Endodermal cell (in vitro differentiated cells): ENCODE measurements at places on chromosomes 4 and X. TPM values are rescaled to one million over a fixed set of nuclear protein-coding genes. Genes with fewer than 3 reads are reported as not detected.

USO1 gene
- total RNA-seq: 75.1 to 81.4 TPM (median 78.5 TPM) in 3 replicates

IGSF1 gene
- total RNA-seq: 10.5 and 11.9 TPM in 2 replicates

SRPX gene
- total RNA-seq: 2.8 to 3.9 TPM (median 3.4 TPM) in 3 replicates

DDX53 gene
- not detected in 2 replicates for total RNA-seq

NLRP2B gene
- total RNA-seq: not detected in 3 replicates

MAGEC3 gene
- 0.58 to 0.97 TPM in 2 of 3 replicates, not detected in the other for total RNA-seq

IL2 gene
- not detected in 3 replicates for total RNA-seq

ARAP2 gene
- 3.4 to 5.5 TPM (median 5.4 TPM) in 3 replicates for total RNA-seq

SUPT20HL1 gene
- total RNA-seq: not detected in 3 replicates

GRCh38 chr4:185119927-185120630 is 23.0 kb upstream of the SLC25A4 start:
- no peak for DNase-seq
- no peak overlapping the region for H3K27ac ChIP-seq
- H3K4me3 ChIP-seq: no peak overlapping the region
- H3K27me3 ChIP-seq: no peaks in the 10 kb centered on the region
- H3K36me3 ChIP-seq: no peaks in the 10 kb centered on the region

DNA sequence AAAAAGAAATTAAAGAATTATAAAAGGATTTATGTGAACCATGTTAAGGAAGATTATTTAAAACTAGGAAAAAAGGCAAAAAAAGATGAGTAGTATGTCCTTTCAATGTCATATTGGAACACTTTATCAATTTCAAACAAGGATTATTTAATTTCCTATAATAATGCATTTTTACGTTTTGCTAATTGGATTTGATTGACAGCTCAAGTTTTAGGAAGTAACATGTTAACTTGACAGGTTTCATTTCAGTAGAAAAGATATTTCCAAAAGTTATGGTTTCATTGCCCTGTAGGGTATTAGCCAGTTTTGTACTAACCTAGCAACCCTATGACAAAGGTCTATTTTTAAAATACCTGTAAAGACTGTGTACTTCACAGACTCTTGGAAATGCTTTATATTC is 379.6 kb upstream of the ZFP42 start:
- no peak overlapping the region for H3K27ac ChIP-seq
- no peaks in the 10 kb centered on the region for H3K4me1 ChIP-seq
- H3K27me3 ChIP-seq: no peaks in the 10 kb centered on the region

DNA sequence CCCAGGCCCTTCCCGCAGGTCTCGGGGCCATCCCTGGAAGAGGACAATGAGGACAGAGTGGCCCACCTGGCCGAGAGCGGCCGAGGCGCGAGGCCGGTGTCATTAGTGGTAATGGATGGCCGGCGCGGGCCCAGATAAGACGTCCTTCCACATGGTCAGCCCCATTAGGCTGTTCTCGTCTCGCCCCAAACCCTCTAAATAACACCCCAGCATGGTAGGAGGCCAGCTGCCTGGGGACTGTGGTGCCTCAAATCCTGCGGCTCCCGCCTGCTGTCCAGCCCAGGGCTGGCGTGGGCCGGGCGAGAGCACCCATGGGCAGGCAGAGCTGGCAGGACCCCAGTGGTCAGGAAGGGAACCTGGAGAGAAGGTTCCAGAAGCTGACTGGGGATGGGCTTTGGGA is 121.7 kb downstream of the FAM53A start:
- no peaks in the 10 kb centered on the region for H3K4me1 ChIP-seq
- no peak for DNase-seq
- H3K4me3 ChIP-seq: no peak overlapping the region

DNA sequence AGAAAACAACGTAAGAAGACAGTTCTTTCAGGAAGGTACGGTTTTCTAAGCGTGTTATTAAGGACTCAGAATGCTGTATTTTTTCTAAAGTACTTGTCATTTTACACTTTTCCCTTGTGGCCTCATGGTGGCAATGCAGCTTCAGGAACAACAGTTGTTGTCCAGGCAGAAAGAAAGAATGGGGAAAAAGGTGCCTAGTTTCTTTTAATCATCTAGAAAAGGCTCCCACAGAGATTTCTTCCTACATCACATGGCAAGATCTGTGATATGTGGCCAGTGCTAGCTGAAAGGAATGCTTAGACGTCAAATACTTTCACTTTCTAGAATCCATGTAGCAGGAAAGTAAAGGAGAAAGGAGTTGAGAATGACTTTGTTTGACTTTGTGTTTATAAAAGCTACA is 49.0 kb upstream of the TRAM1L1 start:
- H3K4me3 ChIP-seq: no peak overlapping the region
- H3K27me3 ChIP-seq: no peaks in the 10 kb centered on the region
- no peak overlapping the region for H3K27ac ChIP-seq
- H3K36me3 ChIP-seq: no peaks in the 10 kb centered on the region

DNA sequence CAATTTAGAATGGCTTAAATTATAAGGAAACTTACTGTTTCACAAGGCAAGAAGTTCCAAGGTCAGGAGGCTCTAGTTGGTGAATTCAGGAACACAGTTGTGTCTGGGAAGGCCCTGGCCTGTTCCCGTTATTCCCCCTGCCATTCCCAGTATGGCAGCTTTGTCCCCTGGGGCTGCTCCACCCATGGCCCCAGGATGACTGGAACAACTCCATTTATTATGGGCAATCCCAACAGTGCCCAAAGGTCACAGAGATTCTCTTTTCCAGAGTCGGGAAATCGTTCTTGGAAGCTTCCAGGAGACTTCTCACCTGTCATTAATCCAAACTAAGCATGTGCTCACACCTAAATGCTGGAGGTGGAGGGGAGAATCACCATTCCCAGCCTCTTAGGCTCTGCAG is 2.8 kb upstream of the PRKG2 start:
- H3K27ac ChIP-seq: no peak overlapping the region
- H3K4me3 ChIP-seq: no peak overlapping the region
- H3K4me1 ChIP-seq: no peaks in the 10 kb centered on the region
- H3K27me3 ChIP-seq: peaks cover 57% of the 10 kb centered on the region
- DNase-seq: no peak

GRCh38 chr4:48025005-48025404 is 8.4 kb downstream of the NIPAL1 start:
- H3K27ac ChIP-seq: no peak overlapping the region
- no peaks in the 10 kb centered on the region for H3K27me3 ChIP-seq
- DNase-seq: no peak
- peaks cover 18% of the 10 kb centered on the region for H3K36me3 ChIP-seq

DNA sequence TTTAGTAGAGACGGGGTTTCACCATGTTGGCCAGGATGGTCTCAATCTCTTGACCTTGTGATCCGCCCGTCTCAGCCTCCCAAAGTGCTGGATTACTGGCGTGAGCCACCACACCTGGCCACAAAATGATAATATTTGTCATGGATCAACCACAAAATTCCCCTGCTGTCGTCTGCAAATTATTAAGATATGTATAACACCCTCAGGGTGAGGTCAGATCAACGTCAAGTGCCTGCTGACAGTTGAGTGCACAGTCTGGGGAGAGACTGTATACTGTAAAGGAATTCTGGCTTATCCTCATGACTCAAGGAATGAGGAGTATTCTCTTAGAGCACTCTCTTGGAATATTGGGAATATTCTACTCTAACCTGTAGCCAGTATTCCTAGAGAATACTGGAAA is 11.2 kb downstream of the EPGN start:
- H3K27ac ChIP-seq: no peak overlapping the region
- DNase-seq: no peak
- no peak overlapping the region for H3K4me3 ChIP-seq
- peaks cover 3% of the 10 kb centered on the region for H3K4me1 ChIP-seq
- peaks cover 9% of the 10 kb centered on the region for H3K27me3 ChIP-seq
- H3K36me3 ChIP-seq: no peaks in the 10 kb centered on the region

- no peak overlapping the region for H3K4me3 ChIP-seq
- no peaks in the 10 kb centered on the region for H3K4me1 ChIP-seq
- no peaks in the 10 kb centered on the region for H3K27me3 ChIP-seq
- H3K36me3 ChIP-seq: no peaks in the 10 kb centered on the region
- DNase-seq: no peak
These were observed 88.8 kb upstream of the GPC3 start for GRCh38 chrX:134074151-134074550.

DNA sequence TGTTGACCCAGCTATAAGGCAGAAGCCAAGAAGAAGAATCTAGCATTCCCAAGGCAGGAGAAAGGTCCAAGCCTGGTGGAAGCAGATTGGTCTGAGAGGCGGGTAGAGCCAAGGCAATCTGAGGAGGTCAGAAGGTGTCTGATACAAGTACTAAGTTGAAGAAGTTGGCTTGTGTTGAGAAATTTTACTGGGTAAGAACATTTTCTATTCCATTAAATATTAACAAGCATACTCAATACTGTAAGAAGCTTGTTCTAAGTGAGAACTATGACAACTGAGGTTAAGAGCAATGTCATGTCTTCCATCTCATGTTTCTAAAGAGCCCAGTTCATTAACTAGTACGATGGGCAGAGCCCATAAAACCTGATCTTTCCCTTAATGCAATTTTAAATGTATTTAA is 75.0 kb downstream of the FAM13A start:
- no peaks in the 10 kb centered on the region for H3K27me3 ChIP-seq
- no peak overlapping the region for H3K4me3 ChIP-seq
- no peaks in the 10 kb centered on the region for H3K4me1 ChIP-seq

DNA sequence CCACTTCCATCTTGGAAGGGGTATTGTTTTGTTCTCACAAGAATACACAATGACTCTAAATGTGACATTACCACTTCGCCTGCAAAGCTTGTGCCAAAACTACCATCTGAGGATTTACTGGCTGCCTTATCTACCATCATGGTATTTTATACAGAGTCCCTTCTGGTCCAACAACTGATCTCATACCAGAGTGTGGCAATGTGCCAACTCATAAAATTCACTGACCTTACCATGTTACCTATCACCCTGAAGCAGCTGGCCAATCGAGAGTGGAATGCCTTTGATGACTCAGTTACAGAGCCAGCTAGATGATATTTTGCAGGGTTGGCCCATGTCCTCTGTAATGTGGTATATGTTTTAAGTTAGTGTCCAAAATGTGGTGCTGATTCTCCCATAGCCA is 3.8 kb upstream of the SERPINA7 start:
- H3K4me3 ChIP-seq: no peak overlapping the region
- H3K27me3 ChIP-seq: no peaks in the 10 kb centered on the region
- no peaks in the 10 kb centered on the region for H3K36me3 ChIP-seq
- no peaks in the 10 kb centered on the region for H3K4me1 ChIP-seq
- no peak overlapping the region for H3K27ac ChIP-seq

GRCh38 chr4:6372649-6373525 is 99.5 kb downstream of the PPP2R2C start:
- DNase-seq: peak; percentile 85
- no peak overlapping the region for H3K4me3 ChIP-seq
- H3K4me1 ChIP-seq: no peaks in the 10 kb centered on the region
- no peaks in the 10 kb centered on the region for H3K27me3 ChIP-seq
- no peaks in the 10 kb centered on the region for H3K36me3 ChIP-seq

- H3K27ac ChIP-seq: no peak overlapping the region
- no peaks in the 10 kb centered on the region for H3K27me3 ChIP-seq
- H3K36me3 ChIP-seq: no peaks in the 10 kb centered on the region
- DNase-seq: no peak
- H3K4me1 ChIP-seq: no peaks in the 10 kb centered on the region
These were observed 501.2 kb upstream of the INTU start for GRCh38 chr4:127131527-127131926.

DNA sequence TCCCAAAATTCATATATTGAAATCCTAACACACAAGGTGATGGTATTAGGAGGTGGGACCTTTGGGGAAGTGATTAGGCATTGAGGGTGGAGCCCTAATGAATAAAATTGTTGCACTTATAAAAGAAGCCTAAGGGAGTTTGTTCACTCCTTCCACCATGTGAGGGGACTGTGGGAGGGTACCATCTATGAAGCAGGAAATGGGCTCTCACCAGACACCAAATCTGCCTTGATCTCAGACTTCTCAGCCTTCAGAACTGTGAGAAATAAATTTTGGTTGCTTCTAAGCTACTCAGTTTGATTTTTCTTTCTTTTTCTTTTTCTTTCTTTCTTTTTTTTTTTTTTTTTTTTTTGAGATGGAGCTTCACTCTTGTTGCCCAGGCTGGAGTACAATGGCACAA is 116.2 kb upstream of the GPC3 start:
- no peaks in the 10 kb centered on the region for H3K36me3 ChIP-seq
- no peak overlapping the region for H3K4me3 ChIP-seq
- no peak for DNase-seq
- no peaks in the 10 kb centered on the region for H3K27me3 ChIP-seq
- H3K4me1 ChIP-seq: no peaks in the 10 kb centered on the region

DNA sequence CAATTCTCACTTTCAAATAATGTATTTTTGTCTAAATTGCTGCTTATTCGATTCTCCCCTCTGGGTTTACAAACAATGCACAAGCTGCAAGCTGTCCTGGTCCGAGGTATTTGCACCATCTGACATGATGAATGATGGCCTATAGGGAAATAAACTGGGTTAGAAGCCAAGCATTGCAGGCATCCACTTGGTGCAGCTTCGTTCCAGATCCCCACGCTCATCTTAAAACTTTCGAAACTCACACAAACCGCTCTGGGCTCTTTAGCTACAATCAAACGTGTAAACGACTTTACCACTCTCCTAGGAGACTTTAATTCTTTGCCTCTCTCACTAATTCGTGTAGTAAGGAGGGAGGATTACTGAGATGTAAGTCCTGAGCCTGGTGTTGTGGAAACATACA is 19.0 kb downstream of the PHKA2 start:
- no peaks in the 10 kb centered on the region for H3K27me3 ChIP-seq
- DNase-seq: no peak
- H3K4me1 ChIP-seq: peaks cover 4% of the 10 kb centered on the region
- H3K4me3 ChIP-seq: no peak overlapping the region

DNA sequence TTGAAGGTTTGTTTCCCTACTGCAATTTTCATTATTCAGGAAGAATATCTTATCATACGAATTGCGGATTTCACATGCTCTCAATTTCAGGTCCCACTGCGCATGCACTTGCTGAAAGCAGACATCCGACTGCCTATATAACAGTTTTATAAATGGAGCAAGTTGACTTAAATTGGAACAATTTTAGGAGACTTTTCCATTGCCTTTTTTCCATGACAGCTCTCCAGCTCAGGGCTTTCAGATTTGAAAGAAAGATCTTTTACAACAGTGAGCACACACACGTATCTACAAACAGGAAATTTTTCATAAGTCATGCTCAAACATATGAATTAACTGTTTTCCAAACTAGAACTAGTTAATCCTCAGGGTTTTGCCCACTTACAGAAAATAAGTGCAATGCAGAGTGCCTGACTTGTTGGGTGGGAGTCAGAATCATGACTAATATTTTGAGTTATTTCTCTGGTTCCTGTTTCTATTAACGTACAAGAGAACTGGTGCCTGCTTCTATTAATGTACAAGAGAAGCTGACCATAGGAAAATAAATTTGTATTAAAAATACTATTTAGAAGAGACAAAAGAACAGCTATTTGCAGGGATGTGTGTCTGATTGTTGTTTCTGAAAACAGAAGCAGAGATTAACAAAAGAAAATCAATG is 137.9 kb downstream of the GPC3 start:
- no peaks in the 10 kb centered on the region for H3K36me3 ChIP-seq
- no peak overlapping the region for H3K27ac ChIP-seq
- H3K4me1 ChIP-seq: no peaks in the 10 kb centered on the region
- no peak for DNase-seq

- DNase-seq: peak; percentile 60
- H3K4me3 ChIP-seq: no peak overlapping the region
- peak overlapping the region; percentile 99 for H3K27ac ChIP-seq
- H3K27me3 ChIP-seq: no peaks in the 10 kb centered on the region
These were observed 22.9 kb downstream of the SHROOM3 start for GRCh38 chr4:76457885-76458284.
